ENCODE measurements at places on chromosomes 4 and X.

DNA sequence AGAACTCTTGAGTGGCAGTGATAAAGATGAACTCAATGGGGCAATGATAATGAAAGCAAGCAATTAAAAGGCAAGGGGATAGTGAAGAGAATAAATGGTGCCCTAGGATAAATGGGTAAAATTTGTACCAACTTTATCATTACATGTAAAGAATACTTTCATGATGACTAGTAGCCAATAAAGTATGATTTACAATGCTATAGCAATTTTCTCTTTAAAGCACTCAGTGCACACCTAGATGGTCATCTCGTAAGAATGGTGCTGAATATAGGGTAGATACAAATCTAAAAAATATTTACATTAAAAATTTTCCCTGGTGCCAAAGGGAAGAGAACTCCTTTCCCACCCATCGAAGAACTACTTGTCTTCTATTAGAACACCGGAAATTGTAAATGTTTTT, 651.4 kb downstream of the STPG2 start:
- DNase-seq, result no peak

DNA sequence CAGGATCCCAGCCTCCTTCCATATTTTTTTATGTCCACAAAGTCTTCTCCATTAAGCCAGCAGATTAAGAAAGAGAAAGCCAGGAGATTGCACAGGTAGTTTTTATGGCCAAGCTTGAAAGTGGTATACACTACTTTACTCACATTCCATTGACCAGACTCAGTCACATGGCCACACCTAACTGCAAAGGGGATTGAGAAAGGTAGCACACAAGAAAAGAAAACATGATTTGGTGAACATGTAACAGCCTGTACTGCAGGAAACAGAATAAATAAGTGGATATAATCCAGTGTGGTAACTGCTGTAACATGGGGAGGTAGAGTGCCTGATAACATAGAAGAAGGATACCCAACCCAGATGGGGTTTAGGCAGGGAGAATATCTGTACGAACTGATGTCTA, 43.9 kb downstream of the HOPX start:
- DNase-seq, result no peak

DNA sequence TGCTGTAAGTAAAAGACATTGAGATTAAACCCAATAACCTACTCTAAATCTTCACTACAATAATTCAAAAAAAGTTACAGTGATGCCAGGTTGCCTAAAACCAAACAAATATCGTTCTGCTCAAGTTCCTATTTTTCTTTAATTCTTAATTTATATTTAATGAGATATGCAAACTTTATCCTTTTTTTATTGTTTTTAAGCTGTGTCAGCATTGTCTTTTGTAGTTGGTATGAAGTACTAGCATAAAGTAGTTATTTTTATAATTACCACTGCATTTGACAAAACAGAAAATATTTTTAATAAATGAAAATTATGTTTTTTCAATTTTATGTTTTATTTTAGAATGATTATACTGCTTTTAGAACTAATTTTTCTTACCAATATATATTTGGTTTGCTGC, 1431.1 kb upstream of the PCDH7 start:
- no peak for DNase-seq

- no peak for DNase-seq
These were observed 992.2 kb downstream of the ARAP2 start for GRCh38 chr4:35252071-35252470.

DNA sequence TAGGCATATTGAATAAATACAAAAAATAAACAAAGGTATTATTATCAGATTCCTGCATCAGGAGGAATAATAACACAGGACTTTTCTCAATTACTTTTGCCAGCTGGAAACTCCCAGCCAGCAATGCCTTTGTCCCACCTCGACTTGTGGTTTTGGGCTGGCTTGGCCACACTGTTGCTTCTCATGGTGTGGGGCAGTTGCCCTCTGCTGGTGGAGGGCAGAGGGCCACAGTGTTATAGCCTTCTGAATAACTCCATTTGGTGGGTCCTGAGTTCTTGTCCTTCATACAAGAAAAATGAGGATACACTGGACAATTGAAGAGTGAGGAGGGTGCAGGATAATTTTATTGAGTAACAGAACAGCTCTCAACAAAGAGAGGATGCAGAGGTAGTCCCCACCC, 1206.0 kb upstream of the ADGRL3 start:
- no peak for DNase-seq

- DNase-seq, result no peak
These were observed 32.9 kb upstream of the PDGFC start for GRCh38 chr4:157004279-157005161.

DNA sequence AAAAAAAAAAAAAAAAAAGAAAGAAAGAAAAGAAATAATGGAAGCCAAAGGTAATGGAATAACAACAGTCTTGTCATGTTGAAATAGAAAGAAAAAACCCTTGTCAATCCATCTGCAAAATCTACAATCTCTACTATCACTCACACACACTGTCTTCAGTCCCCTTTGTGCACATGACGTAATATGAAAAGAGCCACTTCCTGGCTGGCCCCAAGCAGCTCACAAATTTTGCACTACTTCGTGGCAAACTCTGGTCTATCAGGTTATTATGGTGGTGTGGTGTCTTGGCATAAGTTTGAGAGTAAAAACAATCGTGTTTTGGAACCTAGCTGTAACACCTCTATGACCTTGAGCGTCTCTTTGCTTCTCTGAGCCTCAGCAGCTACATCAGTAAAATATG, 8.3 kb upstream of the AFAP1 start:
- DNase-seq, result no peak

DNA sequence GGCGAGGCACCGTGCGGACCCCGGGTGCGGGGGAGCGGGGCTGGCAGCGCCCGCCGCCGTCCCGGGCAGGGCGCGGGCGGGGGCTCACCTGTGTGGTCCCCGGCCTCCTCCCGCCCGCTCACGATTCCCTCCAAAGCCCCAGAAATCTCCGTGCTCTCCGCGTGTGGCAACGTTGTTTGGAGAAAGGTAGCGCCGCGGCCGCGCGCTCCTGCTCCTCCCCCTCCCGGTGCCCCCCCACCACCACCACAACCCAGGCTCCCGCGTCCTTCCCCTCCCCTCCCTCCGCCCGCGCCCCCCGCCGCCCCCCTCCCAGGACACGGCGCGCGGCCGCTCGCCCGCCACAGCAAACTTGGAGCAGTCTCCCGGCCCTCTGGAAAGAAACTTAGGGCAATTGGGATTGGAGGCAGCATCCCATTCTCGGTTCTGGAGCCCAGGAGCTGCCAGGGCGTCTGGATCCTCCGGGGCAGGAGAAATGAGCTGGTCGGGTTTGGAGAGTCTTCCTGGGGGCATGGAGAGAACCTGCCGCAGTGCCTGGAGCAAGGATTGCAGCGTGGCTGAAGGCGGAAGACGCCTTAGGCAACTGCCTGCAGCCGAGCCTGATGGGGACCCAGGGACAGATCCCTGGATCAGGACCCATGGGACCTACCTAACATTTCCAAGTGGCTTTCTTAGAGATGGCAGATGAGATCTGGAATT, 855 bp downstream of the KLF3 start:
- DNase-seq, result peak; percentile 81

DNA sequence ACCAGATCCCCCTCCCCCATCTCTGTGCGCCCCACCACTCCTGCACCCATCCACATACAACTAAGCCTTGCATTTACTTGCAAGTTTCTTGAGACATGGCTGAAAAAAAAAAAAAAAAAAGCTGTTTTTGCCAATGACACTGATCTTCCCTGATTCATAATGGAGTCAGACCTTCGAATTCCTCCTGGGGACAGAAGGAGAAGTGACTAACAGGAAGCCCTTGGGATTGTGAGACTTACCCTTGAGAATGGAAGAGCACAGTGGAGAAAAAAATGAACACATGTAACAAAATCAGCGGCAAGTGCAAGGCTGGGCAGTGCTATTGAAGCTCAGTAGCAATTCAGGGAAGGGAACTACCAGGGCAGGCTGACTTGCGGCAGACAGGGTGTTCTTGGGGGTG, 288.4 kb downstream of the BCOR start:
- no peak for DNase-seq

- no peak for DNase-seq
These were observed 9.2 kb upstream of the EOLA1 start for GRCh38 chrX:149531599-149531998.

GRCh38 chr4:100738196-100739165, 220.7 kb upstream of the EMCN start:
- DNase-seq, result no peak

- no peak for DNase-seq
These were observed 192.6 kb downstream of the NWD2 start for GRCh38 chr4:37437163-37437562.

GRCh38 chr4:94416335-94416734, 35.4 kb upstream of the PDLIM5 start:
- DNase-seq, result no peak

DNA sequence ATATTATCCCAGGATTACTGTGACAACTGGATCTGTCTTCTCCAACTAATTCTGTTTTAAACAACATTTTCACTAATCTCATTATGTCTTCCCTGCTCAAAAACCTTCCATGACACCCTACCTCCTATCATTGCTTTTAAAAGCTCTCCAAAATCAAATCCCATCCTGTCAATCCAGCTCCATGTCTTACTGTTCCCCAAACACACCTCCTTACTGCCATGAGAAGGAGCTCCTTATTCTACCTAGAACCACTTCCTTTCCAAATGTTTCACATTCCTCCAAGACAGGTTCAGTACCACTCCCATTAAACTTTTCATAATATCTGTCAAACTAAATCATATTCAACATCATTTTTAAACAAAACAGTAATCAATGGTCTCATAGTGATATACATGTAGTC, 66.9 kb upstream of the WDR17 start:
- DNase-seq, result peak; percentile 8

GRCh38 chrX:20620306-20620705, 353.6 kb upstream of the RPS6KA3 start:
- no peak for DNase-seq

DNA sequence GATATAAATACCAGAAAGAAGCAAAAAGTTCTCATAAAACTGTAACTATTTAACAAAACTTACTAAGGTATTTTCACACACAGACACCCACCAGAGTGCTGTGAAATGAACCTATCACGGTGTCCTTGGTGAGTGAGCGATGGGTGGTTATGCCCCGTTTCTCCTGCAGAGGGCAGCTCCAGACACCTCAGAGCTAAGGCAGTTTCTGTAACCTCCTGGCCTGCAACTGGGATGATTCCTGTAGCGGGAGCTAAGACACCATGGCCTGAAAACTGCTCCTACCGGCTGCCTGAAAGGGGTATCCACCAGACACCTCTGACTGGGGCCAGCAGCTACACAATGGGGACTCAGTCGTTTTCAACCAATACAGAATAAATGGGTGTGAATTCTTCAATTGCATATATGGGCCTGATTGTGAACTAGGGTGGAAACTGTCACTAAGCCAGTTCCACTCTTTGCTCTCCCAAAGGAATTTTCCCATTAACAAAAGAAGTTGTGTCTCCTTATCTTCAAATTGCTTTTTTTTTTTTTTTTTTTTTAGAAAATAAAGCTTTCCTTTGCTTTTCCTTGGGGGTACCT, 2375.8 kb upstream of the TENM3 start:
- peak; percentile 74 for DNase-seq

- no peak for DNase-seq
These were observed 3.6 kb upstream of the STBD1 start for GRCh38 chr4:76302826-76303438.

GRCh38 chr4:101451086-101451485, 103.8 kb upstream of the PPP3CA start:
- no peak for DNase-seq

- DNase-seq, result no peak
These were observed 135.3 kb downstream of the SHROOM3 start for GRCh38 chr4:76570141-76570973.

- DNase-seq, result peak; percentile 35
These were observed 19.3 kb upstream of the SPIN2A start for GRCh38 chrX:57156397-57157049.

GRCh38 chr4:1608196-1608820, 75.8 kb downstream of the FAM53A start:
- DNase-seq, result no peak

- no peak for DNase-seq
These were observed 3.1 kb downstream of the PPA2 start for GRCh38 chr4:105470766-105471165.

DNA sequence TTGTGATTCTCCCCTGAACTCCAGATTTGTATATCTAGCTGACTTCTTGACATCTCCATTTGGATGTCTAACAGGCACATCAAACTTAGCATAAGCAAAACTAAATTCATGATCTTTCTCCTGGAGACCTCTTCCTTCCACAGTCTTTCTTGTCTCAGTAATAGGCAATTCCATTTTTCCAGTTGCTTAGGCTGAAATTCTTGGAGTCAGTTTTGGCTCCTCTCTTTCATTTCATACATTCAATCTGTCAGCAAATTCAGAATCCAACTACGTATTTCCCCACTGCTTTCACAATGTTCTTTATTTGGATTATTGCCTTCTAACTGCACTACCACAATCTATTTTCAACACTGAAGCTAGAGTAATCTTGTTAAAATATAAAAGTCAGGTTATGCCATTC, 219.9 kb upstream of the GLRA2 start:
- no peak for DNase-seq

DNA sequence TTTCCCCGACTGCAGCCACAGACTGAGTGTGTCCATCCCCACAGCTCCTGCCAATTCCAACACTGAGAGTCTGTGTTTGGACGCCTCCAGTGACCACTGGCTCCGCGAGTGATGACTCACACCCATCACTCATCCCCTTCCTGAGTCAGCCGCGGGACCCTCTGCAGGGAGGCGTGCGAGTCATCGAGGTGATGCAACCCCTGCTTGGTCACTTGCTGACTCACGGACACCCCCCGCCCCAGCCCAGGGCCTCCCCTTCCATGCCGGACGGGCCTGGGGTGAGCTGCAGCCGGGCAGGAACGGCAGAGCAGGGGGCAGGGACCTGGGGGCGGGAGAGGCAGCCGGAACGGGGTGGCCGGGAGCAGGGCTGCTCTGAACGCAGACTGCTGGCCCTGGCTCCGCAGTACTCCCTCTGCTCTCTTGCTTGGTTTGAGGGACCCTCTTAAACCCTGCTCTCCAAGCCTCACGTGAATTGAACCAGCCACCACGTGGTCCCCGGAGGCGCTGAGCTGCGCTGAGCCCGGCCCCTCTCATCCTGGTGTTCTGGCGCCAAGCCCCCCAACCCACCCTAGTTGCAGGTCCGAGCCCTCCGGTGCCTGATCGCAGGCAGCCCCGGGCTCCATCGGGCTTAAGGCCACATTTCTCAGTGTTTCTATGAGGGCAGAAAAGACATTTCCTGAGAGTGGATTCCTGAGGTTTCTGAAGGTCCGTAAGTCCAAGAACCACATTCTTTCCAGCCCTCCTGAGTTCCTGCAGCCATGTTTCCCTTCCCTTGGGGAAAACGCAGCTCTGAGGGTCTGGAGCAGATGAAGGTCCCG, 32.4 kb downstream of the FGFRL1 start:
- DNase-seq, result no peak

GRCh38 chr4:16860516-16860915, 37.9 kb downstream of the LDB2 start:
- no peak for DNase-seq

- DNase-seq, result no peak
These were observed 13.8 kb upstream of the PLXNB3 start for GRCh38 chrX:153750127-153750774.

All from SK-N-DZ (cell line).